Smooth muscle cell of the coronary artery (primary cell): ENCODE measurements at places on chromosomes 7 and 10. TPM values are rescaled to one million over a fixed set of nuclear protein-coding genes. Genes with fewer than 3 reads are reported as not detected.

Gene ITGA8
- total RNA-seq = 1.5 and 17.6 TPM in 2 replicates

Gene ACSM6
- not detected in 2 replicates for total RNA-seq

Gene FAM25A
- total RNA-seq = not detected in 2 replicates

Gene GARIN1A
- total RNA-seq = 0.53 and 0.82 TPM in 2 replicates

Gene RGR
- not detected in 2 replicates for total RNA-seq

Gene AKR1C4
- not detected in 2 replicates for total RNA-seq

Gene PTPRZ1
- 0.12 and 0.15 TPM in 2 replicates for total RNA-seq

Gene NOS3
- 0.53 and 1.3 TPM in 2 replicates for total RNA-seq

Gene SPDYE1
- not detected in 2 replicates for total RNA-seq

Gene ANK3
- total RNA-seq = 10.8 and 48.9 TPM in 2 replicates

Gene ZDHHC4
- total RNA-seq = 51.8 and 60.1 TPM in 2 replicates

Gene ZNF32
- 26.5 and 36.9 TPM in 2 replicates for total RNA-seq

Gene HOXA10
- not detected in 2 replicates for total RNA-seq

Gene SYCE1
- total RNA-seq = 0.90 TPM in 1 of 2 replicates, not detected in the other

Gene TMEM213
- not detected in 2 replicates for total RNA-seq

Gene BAMBI
- 13.1 and 19.4 TPM in 2 replicates for total RNA-seq

Gene EPHB6
- total RNA-seq = 1.1 and 9.9 TPM in 2 replicates

Gene RET
- total RNA-seq = 0.59 TPM in 1 of 2 replicates, not detected in the other

Gene FKBP6
- 0.12 TPM in 1 of 2 replicates, not detected in the other for total RNA-seq

Gene SVOPL
- not detected in 2 replicates for total RNA-seq

Gene UNCX
- not detected in 2 replicates for total RNA-seq

Gene STEAP1B
- total RNA-seq = 7.3 and 10.8 TPM in 2 replicates

Gene ZNF117
- total RNA-seq = 1.9 and 8.1 TPM in 2 replicates

Gene AKR1D1
- total RNA-seq = not detected in 2 replicates

Gene DNAJC1
- 46.5 and 57.3 TPM in 2 replicates for total RNA-seq

Gene C10orf67
- total RNA-seq = not detected in 2 replicates

Gene H2BK1
- total RNA-seq = not detected in 2 replicates

Gene CDK14
- 28.7 and 54.0 TPM in 2 replicates for total RNA-seq
